Dermis blood vessel endothelial cell (primary cell): ENCODE measurements at places on chromosomes 4 and X. TPM values are rescaled to one million over a fixed set of nuclear protein-coding genes. Genes with fewer than 3 reads are reported as not detected.

CASP6 gene
- 71.5 and 71.8 TPM in 2 replicates for total RNA-seq

DNA sequence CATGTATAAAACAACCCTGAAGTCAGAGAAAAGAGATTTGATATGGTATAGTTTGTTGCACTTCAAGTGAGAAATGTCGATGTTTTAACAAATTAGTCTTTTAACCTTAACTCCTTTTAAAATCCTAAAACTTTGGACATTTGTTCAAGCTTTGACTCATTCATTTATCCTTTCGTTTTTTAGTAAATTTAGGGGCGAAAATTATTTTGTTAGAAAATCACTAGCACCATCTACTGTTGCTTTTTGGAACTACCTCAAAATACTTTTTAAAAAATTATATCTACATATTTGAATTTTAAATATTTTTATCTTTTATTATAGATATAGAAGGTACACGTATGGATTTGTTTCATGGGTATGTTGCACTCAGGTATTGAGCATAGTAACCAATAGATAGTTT lies 165.1 kb upstream of the POF1B start:
- DNase-seq = peak; percentile 7

DNA sequence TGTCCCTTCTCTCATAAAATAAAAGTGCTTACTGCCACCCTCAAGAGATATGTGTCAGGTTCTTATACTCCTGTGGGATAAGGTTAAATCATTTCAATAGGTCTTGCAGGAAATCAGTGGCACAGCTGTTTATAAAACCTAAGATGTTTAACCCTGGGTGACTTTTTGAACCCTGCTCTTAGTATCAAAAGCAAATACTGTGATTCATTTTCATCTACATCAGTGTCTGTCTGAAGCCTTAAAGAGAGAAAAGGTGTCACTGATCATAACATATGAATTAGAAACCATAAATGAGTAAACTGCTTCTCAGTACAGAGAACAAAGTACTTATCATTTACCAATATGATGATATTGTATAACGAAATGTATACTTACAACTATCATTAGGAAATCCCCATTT lies 59.0 kb downstream of the CCSER1 start:
- no peak for DNase-seq

MAGEA11 gene
- not detected in 2 replicates for total RNA-seq

GRCh38 chrX:9416562-9417348 lies 48.1 kb upstream of the TBL1X start:
- no peak for DNase-seq

DNA sequence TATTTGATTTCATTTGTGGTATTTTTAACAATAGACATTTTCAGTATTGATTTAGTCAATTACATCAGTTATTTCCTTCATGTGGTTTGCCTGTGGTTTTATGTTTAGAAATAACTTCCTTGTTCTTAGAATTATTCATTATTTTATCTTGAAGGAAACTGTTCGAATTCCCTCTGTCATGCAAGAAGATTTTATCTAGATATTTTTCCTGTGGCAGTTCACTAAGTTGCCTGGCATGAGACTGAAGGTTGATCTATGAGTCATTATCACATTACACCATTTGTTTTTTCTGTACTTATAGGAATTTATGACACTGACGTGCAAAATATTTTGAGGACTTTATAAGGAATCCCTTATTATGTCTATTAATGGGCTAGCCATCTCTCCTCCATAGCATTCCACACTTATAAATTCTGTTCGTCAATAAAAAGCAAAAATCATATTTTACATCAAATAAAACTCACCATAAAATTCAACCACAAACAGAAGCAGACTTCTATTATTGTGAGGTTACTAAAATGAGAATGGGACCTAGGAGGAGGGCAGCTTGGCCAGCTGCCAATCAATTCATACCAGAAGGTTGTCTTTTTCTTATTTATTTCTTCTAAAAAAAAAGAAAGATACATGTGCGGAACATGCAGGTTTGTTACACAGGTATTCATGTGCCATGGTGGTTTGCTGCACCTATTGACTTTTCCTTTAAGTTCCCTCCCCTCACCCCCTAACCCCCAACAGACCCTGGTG lies 179.0 kb downstream of the KCNIP4 start:
- peak; percentile 89 for DNase-seq
